ENCODE measurements at places on chromosomes 4 and X.

- DNase-seq, result peak; percentile 6
Measured at GRCh38 chr4:99324979-99325378, 3.8 kb upstream of the ADH1B start.

DNA sequence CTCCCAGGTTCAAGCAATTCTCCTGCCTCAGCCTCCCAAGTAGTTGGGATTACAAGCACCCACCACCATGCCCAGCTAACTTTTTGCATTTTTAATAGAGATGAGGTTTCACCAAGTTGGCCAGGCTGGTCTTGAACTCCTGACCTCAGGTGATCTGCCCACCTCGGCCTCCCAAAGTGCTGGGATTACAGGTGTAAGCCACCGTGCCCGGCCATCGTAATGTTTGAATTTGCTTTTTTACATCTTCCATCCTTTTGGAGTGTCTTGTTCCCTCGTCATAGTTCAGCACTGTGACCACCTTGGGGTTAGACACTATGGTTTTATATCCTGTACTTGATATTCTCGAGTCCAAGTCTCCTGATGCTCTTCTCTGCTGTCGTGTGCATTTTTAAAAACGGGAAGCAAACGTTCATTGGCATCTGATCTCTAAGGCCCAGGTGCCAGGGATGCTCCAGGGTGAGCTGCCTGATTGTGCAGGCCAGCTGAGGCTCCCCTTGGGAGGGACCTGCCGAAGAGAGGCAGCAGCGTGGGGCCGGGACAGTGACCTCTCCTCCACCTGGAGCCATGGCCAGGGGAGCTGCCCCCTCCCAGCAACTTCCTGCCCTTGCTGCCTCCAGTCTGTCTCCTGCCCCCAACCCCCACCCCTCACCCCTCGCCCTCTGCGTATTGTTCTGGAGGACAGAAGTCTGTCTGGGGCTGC lies 16.7 kb downstream of the DGKQ start:
- DNase-seq, result no peak

- no peak for DNase-seq
Measured at GRCh38 chr4:146511381-146511780, 10.4 kb downstream of the SLC10A7 start.

GRCh38 chrX:110588164-110588563 lies 207.5 kb downstream of the CHRDL1 start:
- DNase-seq, result no peak

DNA sequence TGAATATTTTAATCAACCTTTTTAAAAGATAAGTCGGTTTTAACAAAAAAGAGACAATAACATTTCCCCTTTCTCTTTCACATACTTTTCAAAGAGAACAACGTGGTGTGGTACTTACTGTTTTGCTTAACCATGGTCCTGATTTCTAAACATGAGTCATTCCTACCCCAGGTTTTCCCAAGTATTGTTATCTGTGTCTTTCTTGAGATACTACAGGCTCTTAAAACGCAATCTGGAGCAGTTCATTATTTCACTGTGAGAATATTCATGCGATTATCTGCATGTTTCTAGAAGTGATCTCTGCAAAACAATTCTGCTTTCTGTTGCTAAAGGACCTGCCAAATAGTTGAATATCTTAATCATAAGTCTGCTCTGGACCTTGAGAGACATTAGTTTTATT lies 127.3 kb downstream of the TENM3 start:
- DNase-seq, result peak; percentile 41

- no peak for DNase-seq
Measured at GRCh38 chr4:101256222-101256621, 91.1 kb downstream of the PPP3CA start.

DNA sequence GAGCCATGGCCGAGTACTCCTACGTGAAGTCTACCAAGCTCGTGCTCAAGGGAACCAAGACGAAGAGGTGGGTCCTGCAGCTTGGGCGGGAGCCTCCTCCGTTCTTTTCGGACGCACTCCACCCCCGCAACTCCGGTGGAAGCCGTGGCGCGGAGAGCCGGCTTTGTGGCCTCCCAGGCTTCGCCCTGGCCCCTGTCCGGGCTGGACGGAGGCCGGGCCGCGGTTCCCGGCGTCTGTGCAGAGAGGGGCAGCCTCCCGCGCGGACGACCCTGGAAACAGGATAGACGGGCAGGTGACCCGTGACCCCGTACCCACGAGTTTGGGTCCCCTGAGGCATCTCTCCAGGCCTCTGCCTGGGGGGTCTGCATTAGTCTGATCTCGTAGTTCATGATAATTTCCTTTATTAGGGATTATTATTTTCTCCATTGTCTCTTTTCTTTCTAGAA lies 356 bp downstream of the FRG1 start:
- DNase-seq, result no peak

DNA sequence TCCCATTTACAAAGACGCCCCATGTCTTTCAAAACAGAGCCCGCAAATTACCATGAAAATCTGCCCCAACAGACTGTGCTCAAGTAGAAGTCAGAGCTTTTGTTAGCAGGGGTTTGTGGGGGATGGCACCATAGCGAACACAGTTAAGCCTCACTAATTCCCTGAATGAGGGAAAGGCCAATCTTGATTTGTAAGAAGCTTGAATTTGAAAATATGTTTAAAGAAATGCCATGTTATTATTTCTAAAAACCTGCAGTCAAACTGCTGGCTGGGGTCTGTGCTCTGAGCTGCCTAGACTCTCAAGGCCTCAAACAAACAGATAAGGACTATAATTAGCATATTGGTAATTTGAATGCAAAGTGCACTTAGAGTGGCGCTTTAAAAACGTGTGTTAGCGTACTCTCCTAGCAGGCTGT lies 9.4 kb upstream of the PAK3 start:
- DNase-seq, result no peak

DNA sequence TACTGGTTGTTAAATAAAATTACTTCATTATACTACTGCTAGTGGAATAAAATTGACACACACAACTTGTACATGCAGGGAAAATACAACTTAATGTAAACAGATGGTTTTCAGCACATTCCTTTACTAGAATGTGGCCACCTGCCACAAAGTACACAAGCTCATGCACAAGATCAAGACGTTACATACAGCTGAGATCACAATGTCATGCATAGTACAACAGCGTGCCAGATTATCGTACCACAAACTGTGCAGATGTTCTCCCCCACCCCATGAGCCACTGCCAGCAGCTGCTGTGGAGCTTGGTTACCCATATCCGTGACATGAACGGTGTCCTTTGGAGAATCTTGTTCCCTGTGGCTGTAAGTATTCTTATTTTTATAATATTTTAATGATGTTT lies 27.7 kb downstream of the FBXO8 start:
- peak; percentile 88 for DNase-seq

DNA sequence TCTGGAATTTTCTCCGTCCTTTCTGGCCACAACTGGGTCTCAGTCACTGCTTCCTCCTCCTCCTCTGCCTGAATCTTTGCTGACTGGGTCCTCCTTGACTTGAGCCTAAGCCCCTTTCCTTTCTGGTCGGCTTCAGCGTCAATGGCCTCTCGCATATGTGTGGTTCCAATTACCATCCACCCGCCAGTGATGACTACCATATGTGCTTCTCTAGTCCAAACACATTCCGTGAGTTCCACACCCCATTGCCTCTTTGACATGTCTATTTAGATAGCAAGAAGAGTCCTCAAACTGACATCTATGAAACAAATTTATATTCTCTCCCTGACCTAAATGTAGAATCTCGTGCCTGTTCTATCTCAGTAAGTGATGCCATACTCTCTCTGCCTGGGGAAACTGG lies 19.8 kb downstream of the MXRA5 start:
- no peak for DNase-seq

- no peak for DNase-seq
Measured at GRCh38 chr4:106738121-106738520, 298.0 kb downstream of the DKK2 start.

- no peak for DNase-seq
Measured at GRCh38 chr4:77434299-77435092, 171.1 kb upstream of the CXCL13 start.

DNA sequence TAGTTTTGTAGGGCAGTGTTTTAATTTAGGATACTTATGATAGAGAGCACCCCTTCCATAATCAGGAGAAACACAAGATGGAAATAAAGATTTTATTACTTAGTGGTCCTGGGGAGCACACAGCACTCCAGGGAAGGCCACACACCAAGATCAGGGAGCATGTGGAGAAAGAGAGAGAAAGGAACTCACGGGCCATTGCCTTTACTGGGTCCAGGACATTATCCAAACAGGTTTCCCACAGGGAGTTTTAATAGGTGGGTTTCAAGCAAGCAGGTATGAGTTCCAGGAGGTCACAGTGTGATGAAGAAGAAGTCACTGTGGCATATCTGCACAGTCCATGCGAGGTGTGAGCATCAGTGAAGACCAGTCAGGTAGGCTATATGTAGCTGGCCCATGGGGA lies 46.8 kb downstream of the NFKB1 start:
- no peak for DNase-seq

- no peak for DNase-seq
Measured at GRCh38 chr4:2839060-2839459, 4.6 kb upstream of the ADD1 start.

DNA sequence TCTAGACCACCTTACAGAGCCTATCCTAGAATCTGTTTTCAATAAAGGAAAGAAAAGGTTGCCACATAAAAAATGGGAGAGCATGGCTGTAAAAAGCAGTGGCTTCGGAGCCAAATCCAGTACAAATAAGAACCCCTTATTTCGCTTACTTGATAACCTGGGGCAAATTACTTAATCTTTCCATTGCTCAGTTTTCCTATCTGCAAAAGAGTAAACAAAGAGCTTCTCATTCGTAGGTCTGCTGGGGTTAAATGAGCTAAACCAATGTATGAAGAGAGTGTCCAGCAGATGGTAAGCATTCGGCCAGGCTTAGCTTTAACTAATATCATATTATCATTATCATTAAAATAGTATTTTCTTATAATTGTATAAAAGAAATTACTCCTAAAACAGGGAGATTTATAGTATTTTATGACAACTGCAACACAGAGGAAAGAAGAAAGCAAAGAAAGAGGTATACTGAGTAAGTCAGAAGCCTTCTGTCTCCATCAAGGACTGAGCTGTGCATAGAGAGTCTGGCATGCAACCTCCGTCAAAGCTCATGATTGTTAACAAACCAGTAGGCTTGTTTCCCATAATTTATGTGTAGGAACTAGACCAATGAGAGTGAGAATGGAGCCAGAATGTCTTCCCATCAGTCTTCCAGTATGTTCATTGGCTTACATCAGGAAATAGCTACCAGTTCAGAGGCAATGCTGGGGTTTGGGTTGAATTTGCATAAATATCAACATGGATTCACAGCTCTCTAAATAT lies 364.9 kb downstream of the UNC5C start:
- DNase-seq, result no peak

DNA sequence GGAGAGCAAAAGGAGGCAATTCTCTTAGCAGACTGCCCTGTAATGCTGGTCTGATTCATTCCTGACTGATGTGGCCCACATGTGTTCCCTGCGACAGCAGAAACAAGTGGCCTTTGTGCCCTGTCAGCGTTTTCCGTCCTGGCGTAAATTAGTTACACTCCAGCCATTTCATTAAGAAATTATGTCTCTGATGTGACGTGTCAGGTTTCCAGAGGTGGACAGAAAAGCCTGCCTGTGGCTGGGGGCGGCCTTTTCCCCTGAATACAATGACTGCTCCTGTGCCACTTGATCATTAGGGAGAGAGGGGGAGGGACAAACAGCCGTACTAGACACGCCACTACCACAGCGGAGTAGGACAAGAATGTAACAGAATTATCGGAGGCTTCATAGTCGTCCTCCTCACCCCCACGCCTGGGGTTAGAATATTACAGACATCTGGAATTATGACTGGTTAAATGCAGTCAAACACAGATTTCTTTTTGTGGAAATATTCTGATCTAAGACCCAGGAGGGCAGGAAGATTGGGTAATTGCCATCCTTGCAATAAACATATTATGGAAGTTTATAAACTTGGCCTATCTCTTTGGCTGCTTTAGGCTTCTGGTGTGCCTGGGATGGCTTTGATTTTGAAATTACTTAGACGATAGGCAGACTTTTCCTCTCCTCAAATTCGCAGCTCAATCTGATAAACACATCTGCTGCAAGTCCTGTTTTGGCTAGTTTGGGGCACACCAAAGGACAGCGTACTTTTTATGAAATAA lies 146.2 kb upstream of the BCOR start:
- no peak for DNase-seq

GRCh38 chr4:69092190-69092589 lies 4.1 kb upstream of the UGT2B7 start:
- peak; percentile 52 for DNase-seq

DNA sequence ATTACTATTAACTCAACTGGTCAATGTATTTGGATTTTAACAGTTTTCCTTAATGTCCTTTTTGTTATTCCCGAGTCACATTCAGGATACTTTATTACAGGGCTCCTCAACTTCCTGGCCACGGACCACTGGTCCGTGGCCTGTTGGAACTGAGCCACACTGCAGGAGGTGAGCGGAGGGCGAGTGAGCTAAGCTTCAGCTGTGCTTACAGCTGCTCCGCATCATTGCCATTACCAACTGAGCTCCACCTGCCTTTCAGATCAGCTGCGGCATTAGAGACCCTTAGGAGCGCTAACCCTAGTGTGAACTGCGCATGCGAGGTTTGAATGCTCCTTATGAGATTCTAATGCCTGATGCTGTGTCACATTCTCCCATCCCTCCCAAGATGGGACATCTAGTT lies 591.7 kb downstream of the CCSER1 start:
- DNase-seq, result no peak

GRCh38 chr4:53307210-53307609 lies 58.7 kb downstream of the SCFD2 start:
- no peak for DNase-seq

DNA sequence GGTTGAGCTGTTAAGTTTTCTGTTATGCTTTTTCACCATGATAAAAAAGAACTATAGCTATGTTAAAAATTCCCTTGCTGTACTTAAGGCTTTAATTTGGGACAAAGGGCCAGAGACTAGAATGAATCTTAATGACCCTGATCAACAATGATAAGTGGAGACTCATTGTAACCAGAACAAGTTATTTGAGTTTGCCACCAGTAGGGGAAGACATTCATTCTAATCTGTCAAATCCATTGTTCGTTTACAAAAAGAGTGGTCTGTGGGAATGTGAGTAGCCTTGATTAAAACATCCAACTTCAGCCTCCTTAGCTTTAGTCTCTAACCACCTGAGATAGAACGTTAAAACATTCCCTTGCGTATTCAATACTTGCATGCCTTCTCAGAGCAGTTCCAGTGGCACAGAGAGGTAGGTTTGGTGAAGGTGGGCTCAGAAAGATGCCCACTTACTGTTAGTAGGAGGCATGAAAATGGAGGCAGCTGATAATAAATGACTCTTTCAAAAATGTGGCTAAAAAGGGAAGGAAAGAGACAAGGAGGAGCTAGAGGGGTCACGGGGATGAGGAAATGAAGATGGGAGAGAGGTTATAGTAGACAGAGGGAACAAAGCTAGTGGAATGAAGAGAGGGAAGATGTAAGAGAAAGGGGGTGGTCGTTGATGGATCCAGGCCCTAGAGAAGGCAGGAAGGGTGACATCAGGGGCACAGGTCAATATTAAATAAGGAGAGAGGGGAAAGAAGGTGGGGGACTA lies 66.2 kb downstream of the EGF start:
- no peak for DNase-seq

DNA sequence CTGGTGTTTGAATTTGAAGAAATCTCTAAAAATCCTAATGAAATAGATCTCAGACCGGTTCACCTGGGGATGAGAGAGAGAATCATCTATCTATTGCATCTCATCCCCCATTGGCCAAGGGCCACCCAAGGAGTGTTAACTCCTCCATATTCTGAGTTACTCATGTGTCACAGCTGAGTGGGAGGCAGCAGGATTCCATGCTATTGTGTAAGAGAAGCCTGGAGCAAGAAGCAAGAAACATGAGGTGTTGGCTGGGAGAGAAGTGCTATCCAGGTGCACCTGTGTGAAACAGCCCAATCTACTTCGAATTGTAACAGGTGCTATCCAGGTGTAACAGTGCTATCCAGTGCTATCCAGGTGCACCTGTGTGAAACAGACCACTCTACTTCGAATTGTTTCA lies 150.3 kb upstream of the MAOA start:
- DNase-seq, result no peak
